ENCODE measurements at places on chromosomes 11 and 22.

DNA sequence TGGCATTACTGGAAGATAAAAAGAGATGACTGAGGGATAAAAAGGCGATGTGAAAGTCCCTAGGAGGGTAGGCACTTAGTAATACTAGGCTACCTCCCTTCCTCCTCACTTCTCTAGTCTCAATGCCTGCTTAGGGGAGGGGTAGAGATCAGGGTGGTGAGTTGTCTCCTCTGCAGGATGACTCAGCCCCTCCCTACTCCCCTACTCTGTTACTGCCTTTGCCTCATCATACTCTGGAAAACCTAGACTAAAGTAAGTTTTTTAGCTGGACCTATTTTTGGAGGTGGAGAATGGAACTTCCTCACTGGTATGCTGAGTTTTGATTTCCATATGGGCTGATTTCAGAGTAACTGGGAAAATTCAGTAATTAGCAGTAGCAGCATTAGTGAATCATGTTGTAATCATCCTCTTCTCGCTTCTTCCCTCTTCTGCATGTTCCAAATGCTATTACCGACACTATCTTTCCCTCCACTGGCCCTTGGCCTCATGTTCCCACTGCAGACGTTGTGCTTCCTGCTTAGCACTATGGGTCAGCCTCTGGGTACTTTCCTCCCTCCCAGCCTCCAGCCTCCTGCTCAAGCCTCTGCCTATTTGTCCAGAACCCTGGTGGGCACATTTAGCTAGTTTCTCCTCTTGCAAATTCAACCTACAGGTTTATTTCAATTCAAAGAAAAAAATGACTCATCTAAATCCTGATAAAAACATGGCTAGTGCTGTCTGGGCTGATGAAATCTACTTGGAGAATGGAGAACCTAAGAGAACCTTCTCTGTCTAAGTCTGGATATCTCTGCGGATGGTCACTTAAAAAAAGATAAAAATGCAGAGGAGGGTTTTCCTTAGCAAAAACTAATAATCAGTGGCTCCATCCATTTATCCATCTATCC lies 281.7 kb downstream of the ST3GAL4 start:
- no peak for DNase-seq

DNA sequence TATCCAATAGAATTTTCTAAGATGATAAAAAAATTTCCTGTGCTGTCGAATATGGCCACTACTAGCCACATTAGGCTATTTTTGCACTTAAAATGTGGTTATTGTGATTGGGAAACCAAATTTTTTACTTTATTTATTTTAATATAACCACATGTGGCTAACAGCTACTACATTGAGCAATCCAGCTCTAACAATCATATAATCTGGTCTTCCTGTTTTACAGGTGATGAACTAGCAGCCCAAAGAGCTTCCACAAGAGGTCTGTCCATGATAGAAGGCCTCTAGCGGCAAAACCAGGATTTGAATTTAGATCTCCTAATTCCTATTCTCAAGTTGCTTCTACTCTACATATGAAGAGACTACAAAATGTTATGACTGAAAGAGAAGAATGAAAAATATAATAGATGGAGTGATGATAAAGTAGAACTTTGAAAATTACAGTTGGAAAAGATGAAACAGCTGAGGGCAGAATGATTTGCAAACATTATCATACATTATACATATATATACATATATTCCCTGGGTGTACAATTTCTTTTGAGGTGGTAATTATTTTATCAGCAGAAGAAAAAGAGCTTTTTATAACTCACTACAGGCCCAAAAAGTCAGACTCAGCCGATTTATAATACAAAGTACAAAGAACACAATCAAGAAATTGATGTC lies 363.5 kb upstream of the PITPNB start:
- DNase-seq = no peak

GRCh38 chr11:88709567-88709966 lies 356.2 kb downstream of the GRM5 start:
- no peak for DNase-seq

DNA sequence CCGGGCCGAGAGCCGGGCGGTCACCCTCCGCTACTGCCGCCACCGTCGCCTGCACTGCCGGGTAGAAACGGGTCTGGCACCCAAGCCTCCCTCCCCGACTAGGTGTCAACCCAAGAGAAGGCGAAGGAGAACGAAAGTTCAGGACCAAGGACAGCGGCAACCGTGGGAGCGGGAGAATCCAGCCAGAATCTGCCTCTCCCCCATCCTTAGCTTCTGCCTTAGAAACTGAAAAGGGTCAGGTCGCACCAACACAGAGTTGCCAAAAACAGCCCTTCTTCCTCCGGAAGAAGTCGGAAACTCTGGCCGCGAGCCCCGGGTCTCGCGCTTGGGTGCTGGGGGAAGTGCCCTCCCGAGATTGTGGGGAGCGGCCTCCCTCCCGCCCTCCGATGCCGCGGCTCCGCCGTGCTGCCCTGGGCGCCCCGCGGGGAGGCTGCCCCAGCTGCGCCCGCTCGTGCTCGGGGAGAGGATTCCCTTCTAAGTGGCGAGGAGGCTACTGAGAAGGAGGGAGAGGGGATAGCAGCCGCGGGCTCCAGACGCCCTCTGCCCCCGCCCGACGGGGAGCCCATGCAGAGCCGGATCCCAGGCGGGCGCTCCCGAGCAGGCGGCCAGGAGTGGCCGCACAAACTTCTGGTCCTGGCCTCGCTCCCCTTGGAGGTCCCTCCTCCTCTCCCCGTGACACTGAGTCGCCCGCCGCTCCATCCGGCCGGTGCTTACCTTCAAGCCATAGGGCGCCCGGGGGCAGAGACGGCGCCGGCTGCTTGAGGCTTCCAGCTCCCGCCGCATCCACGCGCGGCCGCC lies 637 bp downstream of the DRD2 start:
- DNase-seq = peak; percentile 67

DNA sequence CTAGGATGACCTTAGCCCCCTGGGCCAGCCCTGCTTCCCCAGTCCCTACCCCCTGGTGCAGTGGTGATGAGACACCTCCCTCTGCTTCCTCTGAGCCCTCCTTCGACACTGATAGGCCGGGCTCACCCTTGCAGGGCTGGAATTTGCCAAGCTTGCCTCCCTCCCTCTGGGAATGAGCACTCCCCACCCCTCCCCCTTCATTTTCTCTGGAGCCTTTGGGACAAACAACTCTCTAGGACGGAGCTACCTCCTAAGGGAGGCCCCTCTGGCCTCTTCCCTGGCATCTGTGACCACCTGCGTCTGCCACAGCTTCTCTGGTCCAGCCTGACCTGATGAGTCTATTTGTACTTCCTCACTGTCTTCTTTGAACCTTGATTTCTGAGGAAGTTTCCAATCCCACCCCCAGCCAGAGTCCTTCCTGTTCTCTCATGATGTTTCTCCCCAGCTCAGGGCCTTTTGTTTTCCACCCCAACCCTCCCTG lies 53.3 kb upstream of the ADA2 start:
- no peak for DNase-seq
